ENCODE measurements at places on chromosomes 12 and 14.
A peak's percentile ranks its signal among the peaks of the same experiment; 100 is the strongest.

DNA sequence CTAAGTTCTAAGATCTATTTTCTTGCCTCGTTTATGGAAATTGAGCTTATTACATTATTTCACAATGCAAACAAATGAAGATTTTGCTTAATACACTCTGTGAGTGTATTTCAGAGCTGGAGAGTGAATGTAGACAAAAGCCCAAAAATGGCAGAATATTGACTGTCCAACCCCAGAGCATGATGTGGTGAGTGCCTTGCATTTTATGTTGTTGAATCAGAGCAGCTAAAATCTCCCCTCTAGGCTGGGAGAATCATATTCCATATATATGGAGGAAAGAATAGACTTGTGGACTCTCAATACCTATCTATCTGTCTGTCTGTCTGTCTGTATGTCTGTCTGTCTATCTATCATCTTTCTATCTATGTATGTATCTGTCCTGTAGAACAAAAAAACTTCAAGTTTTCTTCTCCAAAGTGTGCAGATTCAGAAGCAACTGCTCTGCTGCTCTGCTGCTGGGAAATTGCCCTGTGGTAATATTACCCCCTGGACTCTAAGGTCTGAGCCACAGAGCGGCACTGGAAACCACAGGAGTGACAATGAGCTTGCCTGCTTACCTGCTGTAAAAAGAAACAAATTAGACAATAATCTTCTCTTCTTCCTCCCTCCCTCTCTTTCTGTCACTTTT is 209.4 kb upstream of the PRICKLE1 start:
- no peak for DNase-seq

- DNase-seq: no peak
Observed at GRCh38 chr12:127150479-127150878, 1116.5 kb upstream of the TMEM132C start.

DNA sequence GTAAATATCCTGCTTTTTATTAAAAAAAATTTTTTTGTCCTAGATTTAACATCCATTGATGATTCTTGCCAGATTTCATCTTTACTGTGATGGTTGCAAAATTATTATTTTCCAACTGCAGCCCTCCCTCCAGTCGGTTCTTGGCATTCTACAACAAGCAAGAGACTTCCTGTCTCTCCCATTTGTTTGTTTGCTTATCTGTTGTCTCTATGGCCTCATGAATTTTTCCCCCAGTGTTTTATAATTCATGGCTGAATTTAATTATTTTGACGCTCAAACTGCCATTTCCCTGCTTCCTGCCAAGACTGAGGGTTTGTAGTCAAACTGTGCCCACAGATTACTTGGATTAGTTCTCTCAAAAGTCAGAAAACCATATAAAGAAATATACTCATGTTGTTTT is 25.9 kb downstream of the CGRRF1 start:
- no peak for DNase-seq

GRCh38 chr14:30519961-30520360 is 39.0 kb upstream of the G2E3 start:
- DNase-seq: no peak

- DNase-seq: no peak
Observed at GRCh38 chr12:131348231-131348630, 362.7 kb upstream of the SFSWAP start.

DNA sequence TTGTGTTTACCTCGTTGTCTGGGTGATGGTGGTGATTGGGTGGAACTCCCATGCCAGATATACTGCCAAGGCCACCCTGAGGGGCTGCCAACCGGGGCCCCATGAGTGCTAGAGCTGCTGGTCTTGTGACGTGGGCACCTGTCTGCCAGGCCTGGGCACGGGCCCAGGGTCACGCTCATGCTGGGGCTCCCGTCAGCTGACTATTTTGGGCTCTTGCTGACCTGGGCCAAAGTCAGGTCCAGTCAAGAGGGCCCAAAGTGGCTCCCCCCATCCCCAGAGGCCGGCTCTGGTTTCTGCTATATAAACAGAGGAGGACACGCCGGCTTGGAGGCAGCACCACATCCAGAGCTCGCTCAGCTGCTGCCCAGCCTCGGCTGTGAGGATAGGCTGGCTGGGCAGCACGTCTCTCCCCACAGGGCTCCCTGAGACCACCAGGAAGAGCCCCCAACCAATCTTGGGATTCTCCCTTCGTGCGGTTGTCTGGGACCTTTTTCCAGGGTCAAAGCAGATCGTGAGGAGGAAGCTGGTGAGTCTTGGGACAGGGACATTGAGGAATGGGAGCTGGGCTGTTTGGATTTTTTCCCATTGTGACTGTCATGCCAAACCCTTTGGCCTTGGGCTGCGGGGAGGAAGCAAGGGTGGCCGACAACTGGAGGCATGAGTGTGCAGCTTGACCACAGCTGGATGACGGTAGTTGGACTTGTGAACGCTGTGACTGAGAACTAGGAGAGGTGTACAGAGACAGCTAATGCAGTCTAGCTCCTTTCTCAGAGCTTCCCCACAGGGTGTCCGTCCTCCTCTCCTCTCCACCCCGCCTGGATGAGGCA is 7.6 kb upstream of the NR4A1 start:
- no peak for DNase-seq

DNA sequence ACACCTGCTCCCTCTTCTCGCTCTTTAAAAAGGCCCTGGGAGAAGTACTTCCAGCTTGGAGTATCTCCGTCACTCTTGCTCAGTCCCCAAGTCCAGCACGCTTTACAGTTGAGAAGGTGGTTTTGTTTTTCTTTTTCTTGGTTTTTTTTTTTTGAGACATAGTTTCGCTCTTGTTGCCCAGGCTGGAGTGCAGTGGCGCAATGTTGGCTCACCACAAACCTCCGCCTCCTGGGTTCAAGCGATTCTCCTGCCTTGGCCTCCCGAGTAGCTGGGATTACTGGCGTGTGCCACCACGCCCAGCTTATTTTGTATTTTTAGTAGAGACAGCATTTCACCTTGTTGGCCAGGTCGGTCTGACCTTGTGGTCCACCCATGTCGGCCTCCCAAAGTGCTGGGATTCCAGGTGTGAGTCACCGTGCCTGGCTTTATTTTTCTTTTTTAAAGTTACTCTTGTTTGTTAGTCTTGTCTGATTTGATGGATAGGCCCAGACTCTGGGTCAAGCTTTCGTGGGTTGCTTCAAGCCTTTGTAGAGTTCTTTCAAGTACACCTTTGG is 1.9 kb downstream of the TDRD9 start:
- no peak for DNase-seq

- DNase-seq: no peak
Observed at GRCh38 chr12:122819209-122819785, 16.0 kb upstream of the HIP1R start.

DNA sequence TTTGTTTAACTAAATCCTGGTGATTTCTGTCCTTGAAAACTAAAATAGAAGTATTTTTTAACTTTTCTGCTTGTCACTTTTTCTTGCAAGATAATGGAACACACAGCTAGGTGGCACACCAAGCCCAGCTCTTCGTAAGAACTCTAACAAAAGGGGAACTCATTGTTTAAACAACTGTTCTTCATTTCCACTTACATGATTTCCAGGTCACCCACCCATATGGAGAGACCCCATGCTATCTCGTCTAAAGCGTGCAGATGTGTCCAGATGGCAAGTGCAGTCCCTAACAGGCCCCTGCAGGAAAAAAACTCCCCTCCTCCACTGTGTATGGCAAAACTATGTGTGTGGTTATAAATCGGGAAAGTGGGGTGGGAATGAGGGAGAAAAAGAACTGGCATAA is 43.3 kb upstream of the NT5DC3 start:
- DNase-seq: no peak

GRCh38 chr14:71579331-71579730 is 352.9 kb upstream of the RGS6 start:
- no peak for DNase-seq

GRCh38 chr12:101021911-101022388 is 188.1 kb downstream of the SLC5A8 start:
- no peak for DNase-seq

DNA sequence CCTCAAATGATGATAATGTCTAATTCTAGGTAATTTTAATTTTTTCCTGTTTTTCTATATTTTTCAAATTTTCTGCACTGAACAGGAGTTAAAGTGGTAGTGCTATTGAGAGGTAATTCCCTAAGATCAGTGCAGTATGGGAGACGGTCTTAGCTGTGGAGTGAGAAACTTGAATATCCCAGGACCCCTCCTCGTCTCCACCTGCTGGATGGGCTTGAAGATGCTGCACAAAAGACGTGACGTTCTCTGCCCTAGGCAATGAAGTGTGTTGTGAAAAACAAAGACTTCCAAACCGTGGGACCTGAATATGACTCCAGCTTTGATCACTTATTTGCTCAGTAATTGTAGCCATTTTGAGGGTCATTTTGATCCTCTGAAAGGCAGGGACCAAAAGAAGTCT is 298.1 kb downstream of the VRK1 start:
- no peak for DNase-seq

DNA sequence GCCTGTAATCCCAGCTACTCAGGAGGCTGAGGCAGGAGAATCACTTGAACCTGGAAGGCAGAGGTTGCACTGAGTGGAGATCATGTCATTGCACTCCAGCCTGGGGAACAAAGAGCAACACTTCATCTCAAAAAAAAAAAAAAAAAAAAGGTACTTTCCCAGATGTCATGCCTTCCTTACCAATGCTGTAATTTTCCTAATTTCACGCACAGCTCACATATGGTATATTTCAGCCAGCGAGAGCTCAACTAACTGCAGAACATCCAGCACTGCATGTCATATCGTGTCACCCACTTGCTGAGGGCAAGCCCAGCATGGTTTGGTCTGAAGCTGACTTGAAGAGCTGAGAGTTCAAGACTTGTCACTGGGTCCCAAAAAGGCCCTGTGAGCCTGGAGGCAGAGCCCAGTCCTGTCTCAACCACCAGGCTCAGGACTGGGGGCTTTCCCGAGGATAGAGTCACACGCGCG is 29.0 kb downstream of the NFKBIA start:
- no peak for DNase-seq

GRCh38 chr14:95199298-95199983 is 42.1 kb upstream of the DICER1 start:
- no peak for DNase-seq

DNA sequence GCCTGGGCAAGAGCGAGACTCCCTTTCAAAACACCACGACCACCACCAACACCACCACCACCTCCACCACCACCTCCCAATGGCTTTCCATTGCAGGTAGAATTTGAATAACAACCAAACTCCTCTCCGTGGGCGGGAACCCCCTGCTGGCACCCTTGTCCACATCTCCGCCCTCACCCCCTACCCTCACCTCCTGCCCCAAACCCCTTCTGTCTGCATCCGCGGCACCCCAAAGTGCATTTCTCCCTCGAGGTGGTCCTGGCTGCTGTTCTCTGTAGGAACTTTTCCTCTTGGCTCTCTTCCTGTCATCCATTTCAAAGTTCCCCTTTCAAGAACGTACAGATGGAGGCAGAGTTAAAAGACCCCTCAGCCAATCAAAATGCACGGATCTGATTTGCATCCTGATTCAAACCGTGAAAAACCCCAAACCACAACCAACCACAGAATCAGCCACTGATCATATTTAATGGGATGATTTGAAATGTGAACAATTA is 3.8 kb downstream of the SDSL start:
- DNase-seq: peak; percentile 25

DNA sequence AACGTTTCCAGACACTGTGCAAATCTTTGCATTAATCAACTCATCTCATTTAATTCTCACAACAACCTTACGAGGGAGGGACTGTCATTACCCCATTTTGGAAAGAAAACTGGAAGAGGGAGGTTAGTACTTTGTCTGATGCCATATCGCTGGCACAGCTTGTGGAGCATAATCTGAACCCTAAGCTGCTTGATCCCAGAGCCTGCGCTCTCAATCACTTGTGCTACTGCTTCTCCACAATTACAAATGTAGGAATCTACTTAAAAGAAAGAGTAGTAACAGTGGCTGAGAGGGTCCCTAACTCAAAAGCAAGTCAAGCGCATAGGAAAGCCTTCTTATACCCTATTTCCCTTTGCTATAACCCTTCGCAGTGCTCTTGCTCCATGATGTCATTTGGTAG is 3.2 kb downstream of the EFS start:
- DNase-seq: no peak

DNA sequence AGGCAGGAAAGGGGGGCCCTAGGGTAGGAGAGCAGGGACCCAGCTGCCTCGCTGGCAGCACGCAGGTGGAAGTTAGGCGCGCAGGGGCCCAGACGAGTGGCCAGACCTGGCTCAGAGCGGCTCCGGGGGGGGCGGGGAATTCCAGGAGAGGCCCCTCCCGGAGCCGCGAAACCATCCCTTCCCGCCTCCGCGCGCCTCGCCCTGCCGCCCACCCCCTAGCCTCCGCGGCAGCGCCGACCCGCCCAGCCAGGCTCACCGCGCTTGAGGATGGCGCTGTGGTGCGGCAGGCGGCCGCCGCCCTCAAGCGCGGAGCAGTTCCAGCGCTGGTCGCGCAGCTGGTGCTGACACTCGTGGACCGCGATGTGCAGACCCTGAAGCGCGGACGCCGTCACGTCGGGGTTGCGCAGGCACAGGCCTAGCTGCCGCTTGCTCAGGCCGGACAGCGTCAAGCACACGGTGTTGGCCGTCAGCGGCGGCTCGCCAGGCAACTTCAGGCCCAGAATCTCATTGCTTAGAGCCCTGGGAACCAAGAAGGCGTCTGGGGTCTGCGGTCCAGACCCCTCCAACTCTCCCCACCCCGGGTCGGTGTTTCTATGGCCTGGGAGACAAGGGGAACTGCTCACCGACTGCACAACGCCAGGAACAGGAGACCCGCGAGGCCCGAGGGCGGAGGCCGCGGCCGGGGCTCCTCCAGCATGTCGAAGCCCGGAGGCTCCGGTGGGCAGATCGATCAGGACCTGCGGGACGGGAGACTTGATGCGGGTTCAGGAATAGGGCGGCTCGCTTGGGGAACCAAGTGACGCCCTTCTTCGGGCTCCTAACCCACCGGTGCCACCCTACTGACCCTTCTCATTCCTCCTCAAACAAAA is 1.5 kb downstream of the WNT10B start:
- DNase-seq: no peak

- DNase-seq: no peak
Observed at GRCh38 chr12:92224685-92225331, 79.2 kb upstream of the BTG1 start.

DNA sequence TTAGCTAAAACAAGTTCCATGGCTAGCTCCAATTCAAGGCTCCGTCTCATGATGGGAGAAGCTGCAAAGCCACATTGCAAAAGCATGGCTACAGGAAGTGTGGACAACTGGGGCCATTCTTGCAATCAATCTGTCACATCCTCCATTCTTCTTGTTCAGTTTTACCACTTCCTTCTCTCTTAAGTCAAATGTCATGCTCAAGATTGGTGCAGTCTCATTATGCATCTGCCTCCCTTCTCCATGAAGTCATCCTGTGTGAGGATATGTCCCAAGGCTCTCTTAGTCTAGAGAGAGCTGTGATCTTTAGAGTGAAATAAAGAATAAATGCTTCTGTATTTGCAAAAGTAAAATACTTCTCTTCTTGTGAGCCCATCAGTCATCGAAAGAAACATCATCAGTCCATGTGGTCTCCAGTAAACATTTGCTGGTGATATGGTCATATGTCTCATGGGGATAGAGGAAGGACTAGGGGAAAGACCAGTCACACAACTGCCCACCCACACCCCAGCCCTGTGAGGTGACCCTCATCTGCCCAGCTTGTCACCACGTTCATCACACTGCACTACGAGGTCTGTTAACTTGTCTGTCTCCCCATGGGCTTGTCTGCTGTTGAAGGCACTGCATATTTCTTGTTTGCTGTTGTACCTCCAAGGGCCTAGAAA is 303.0 kb downstream of the NUAK1 start:
- DNase-seq: no peak

- no peak for DNase-seq
Observed at GRCh38 chr14:75310295-75311111, 31.9 kb downstream of the FOS start.
